ENCODE measurements at places on chromosomes 3 and 15.
A peak's percentile ranks its signal among the peaks of the same experiment; 100 is the strongest.

- DNase-seq, result no peak
Observed at GRCh38 chr15:46660096-46660842, 1025.4 kb downstream of the SQOR start.

GRCh38 chr3:139935866-139936817 lies 1.2 kb downstream of the CLSTN2 start:
- DNase-seq, result no peak

- DNase-seq, result no peak
Observed at GRCh38 chr3:67291287-67292252, 293.5 kb downstream of the KBTBD8 start.

- DNase-seq, result no peak
Observed at GRCh38 chr3:188299068-188299467, 145.1 kb downstream of the LPP start.

GRCh38 chr3:140351466-140351865 lies 326.4 kb upstream of the TRIM42 start:
- DNase-seq, result no peak

DNA sequence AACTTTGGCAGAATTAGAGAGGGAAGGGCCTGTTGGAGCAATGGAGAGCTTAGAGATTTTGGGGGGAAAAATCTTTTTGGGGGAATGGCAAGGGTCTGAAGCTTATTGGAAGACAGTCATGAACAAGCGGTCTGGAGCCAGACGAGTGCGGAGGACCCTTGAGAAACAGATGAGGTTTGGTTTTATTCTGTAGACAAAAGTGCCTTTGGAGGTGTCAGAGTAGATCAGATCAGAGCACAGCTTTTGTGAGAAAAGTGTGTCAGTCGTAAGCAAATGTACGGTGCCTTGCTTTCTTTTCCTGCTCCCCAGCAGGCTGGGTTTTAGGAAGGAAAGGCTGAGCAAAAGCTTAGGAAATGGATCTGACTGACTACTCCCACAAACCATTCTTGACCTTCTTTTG lies 236.8 kb upstream of the TPRG1 start:
- no peak for DNase-seq

- DNase-seq, result no peak
Observed at GRCh38 chr3:14156201-14156600, 22.2 kb downstream of the XPC start.

GRCh38 chr15:34783991-34784390 lies 11.4 kb downstream of the ACTC1 start:
- DNase-seq, result no peak

DNA sequence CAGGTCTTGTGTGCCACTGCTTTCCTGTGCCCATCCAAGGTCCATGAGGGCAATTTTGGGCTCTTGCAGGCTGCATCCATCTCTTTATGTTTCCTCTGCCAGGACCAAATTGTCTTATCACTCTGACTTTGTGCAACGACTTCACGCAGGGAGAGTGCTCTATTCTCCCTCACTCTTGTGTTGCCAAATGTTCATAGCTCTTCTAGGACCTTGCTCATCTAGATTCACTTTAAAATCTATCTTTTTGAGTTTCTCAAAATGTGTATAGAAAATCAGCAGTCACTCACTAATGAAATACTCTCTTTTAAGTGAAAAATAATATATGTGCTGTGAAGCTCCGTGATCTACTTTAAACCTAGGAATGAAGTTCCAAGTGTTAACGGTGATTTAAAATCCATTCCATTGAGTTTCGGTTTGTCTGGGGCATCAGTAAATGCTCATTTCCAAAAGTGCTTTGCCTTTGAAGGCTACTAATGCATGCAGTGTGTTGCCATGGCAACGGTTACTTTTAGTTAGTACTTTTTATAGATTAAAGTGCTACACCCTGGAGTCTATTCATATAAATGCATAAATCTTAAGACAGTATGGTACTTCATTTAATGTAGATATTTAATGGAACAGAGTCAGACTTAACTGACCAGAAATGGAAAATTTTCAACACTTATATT lies 46.6 kb upstream of the GOLGA8J start:
- no peak for DNase-seq

- DNase-seq, result no peak
Observed at GRCh38 chr3:69252631-69253030, 130.2 kb upstream of the LMOD3 start.

GRCh38 chr3:102225407-102226132 lies 209.2 kb upstream of the ZPLD1 start:
- peak; percentile 53 for DNase-seq

- DNase-seq, result no peak
Observed at GRCh38 chr15:101543026-101543390, 53.5 kb upstream of the PCSK6 start.

- DNase-seq, result no peak
Observed at GRCh38 chr15:58282060-58282708, 144.0 kb downstream of the AQP9 start.

DNA sequence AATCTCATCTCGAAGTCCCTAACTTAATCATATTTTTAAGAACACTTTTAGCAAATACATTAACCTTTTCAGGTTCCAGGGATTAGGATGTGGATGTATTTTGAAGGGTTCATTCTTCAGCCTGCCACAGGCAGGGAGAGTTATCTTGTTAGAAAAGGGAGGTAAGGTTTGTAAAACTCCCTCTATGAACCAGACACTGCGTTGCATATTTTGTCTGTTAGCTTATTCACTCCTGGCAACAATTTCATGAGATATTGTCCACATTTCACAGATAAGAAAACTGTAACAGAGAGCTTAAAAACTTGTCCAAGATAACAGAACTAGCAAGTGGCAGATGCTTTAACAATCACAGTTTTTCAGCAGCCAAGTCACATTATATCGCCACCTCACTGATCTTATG lies 155.4 kb downstream of the DIPK2A start:
- no peak for DNase-seq

DNA sequence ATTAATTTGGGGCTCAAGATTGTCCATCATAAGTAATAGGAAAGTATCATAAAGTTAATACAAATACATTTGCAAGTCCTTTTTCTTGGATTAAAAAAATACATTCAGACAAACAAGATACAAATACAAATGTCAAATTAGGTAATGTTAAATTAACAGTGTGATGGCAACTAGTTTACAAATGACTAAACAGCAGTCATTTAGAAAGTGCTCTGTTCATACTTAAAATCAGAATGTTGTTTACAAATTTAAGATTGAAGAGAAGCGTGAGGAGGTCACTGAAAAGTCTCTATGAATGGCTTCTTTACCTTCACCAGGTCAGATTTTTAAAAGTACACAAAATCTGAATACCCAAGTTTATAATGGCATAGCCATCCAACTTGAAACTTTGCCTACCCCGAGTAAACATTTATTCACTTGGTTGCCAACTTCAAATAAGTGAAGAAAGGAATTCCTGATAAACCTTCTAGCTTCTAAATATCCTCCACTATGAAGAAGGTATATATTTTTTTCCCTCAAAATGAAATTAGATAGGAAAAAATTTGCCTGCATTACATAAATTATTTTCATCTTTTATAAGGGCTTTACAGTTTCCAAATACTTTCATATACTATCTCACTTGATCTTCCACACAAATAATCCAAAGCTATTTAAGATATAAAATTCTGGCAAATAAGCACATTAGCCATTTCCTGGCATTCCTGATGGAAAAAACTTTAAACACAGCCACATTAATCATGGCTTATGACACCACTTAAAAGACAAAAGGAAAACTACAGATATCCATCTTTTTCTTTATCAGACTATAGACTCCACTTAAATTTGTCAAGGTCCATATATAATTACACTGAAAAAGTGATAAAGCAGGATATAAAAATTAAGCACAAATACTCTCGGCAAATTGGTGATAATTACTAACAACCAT lies 11.5 kb upstream of the NEK10 start:
- DNase-seq, result no peak

GRCh38 chr3:54066253-54066652 lies 56.1 kb upstream of the CACNA2D3 start:
- no peak for DNase-seq

DNA sequence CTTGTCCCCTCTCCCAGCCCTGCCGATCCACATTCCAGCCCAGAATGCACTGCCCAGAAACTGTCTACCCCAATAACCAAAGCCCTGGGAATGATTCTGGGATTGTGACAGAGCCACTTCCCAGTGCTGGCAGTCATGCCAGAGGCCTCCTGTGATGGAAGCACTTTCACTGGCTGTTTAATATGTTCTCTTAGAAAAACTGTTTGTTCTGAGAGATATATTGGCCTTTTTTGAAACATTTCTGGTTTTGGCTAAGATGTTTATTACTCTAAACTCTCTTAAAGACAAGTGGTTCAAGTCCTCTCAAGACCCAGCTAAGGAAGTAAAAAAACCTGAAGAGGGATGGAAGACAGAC lies 74.0 kb upstream of the HACD2 start:
- DNase-seq, result no peak

DNA sequence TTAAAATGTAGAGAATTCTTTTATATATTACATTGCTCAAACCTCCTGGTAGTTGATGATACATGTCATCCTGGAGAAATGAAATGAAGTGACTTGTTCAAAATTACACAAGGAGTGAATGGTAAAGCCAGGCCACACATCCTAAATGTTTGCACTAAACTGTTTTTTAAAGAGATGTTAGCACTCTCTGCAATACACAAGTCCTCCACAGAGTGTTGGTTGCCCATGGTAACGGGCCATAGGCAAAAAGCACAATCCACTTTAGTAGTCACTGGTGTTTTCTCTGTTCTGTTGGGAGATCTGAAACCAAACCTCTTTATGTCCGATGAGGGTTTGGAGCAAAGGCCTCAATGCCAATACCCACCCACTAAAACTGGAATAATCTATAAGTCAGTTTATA lies 907.4 kb downstream of the NTRK3 start:
- DNase-seq, result no peak

GRCh38 chr15:70466895-70467529 lies 296.3 kb downstream of the UACA start:
- DNase-seq, result peak; percentile 60

GRCh38 chr3:33174095-33174494 lies 44.5 kb downstream of the SUSD5 start:
- DNase-seq, result no peak

DNA sequence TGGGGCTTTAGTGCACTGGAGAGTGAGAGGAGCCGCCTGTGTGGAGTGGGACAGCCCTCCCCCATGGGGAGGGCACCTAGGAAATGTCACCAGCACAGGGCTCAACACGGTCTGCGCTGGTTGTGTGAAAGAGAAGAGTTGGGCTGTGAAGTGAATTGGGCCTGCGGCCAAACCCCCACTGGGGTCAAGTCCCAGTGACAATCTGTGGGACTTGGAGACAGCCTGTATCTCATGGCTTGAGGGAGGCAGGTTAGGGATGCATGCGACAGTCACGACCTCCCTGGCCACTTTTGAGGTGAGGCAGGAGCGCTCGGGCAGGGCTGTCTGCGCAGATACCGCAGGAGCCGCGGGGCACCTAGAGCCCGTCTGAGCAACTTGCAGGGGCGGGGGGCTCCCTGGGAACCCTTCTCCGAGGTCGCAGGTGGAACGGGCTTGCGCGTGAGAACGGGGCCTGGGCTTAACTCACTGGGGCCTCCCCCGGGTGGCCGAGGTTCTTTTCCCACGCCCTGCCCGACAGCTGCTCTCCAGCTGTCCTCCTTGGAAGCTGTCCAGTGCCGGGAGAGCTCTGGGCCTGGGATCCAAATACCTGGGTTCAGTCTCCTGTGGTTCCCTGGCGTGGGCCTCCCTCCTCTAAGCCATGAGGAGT lies 77.4 kb downstream of the SNRK start:
- no peak for DNase-seq

GRCh38 chr3:4656059-4656458 lies 162.9 kb downstream of the ITPR1 start:
- DNase-seq, result no peak

DNA sequence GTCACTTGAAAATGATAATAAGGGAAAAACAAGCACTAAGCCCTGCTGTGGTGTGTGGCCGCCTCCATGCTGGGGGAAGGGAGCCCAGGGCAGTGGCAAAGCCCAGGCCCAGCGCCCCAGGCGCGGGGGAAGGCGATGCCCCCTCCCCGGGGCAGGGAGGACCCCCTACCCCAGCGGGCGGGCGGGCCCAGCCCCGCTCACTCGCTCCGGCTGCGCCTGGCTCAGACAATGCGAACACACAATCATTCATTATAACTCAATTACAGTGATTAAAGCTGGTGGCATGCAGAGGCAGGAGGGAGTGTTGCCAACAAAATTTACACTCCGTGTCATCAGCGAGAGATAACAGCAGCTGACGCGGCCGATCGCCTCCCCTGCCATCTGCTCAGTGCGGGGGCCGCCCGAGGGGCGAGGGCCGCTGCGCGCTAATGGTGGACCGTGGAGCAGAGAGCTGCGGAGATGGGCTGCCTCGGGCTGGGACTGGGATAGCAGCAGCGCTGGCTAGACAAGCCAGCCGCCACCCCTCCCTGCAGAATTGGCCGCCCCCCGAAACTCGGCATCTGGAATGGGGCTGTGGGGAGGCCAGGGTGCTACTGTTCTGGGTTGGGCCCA lies 64.1 kb downstream of the TLE3 start:
- DNase-seq, result no peak

- DNase-seq, result no peak
Observed at GRCh38 chr15:38414357-38414756, 39.6 kb upstream of the FAM98B start.

DNA sequence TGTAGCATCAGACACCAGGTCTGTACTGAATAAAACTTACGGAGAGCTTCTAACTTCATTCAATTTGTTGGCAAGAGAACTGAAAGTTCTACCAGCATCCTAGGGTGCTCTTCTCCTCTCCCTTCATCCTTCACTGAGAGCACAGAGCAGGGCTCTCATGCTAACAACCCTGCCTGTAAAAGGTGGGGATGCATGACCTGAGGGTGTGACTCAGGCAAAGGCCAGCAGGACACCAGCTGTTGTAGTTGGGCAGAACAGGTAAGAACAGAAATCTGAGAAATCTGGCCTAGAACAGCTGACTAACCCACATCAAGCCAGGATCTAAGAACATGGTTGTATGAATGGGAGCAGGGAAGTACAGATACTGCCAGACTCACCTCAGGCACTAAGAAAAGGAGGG lies 64.2 kb downstream of the MYLK start:
- no peak for DNase-seq

DNA sequence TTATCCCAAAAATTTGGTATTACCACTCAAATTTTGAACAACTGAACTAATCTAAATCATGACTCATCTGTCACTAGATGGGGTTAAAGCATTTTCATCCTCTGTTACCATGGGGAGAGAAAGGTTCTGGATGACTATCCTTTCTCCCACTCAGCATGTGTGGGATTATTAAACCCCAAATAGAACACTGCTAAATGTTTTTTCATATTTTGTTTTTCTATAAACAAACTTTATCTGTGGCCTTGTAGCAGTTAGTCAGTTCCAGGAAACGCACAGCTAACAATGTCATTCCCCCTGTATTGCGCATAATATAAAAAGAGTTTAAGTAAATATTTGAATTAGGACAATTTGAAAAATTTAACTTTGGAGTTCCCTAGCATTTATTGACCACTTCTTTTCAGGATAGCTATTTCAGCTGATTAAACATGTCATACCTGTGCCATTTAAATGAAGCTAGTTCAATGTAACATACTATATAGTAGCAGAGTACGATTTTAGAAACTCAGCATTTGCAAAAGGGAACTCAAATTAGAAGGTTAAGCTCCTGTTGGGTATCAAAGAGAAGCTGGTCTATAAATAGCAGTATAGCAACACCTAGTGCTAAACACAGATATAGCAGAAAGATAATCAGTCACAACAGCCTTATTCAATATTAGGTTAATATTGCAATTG lies 9.2 kb upstream of the TMEM212 start:
- DNase-seq, result no peak

Data from CD4-positive, alpha-beta T cell treated with Interleukin-21 for 1 hour (primary cell).